ENCODE measurements at places on chromosomes 16 and 17.

DNA sequence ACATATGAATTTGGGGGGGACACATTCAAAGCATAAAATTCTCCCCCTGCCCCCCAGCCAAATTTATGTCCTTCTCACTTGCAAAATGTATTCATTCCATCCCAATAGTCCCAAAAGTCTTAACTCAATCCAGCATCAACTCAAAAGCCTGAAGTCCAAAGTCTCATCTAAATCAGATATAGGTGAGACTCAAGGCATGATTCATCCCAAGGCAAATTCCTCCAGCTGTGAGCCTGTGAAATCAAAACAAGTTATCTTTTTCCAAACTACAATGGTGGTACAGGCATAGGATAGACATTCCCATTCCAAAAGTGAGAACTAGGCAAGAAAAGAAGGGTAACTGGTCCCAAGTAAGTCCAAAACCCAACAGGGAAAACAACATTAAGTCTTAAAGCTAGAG, 5.9 kb upstream of the GOSR2 start:
- no peak for DNase-seq

DNA sequence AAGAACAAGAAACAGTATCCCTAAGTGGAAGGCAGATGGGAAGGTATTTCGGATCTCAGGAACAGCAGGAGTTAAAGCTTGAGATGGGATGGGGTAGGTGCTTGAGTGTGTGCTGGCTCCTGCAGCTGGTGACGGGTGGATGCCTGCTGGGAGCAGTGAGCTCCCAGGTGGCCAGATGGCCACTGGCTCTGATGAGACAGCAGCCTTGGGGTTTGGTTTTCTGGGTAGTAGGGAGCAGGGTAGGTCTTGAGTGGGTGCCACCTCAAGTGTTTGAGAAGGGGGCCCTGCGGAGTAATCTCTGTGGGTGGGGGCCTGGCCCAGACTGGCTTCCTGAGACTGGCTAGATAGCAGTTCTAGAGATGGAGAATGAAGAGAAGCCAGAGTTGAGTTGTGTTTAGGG, 10.3 kb downstream of the EPN2 start:
- DNase-seq = no peak

GRCh38 chr17:50603340-50603739, 31.3 kb upstream of the ABCC3 start:
- DNase-seq = no peak

GRCh38 chr17:49362723-49363117, 670 bp upstream of the ZNF652 start:
- no peak for DNase-seq

DNA sequence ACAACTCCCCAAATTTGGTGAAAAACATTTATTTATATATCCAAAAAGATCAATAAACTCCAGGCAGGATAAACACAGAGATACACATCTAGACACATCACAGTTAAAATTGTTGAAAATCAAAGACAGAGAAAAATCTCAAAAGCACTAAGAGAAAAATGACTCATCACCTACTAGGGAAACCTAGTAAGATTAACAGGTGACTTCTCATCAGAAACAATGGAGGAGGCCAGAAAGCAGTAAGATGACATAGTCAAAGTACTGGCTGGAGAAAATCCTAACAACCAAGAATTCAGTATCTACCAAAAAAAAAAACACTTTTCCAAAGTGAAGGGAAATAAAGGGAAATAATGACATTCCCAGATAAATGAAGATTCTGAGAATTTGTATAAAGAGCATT, 33.8 kb downstream of the ULK2 start:
- DNase-seq = no peak

GRCh38 chr16:60748366-60748765, 1287.9 kb downstream of the CDH8 start:
- no peak for DNase-seq

GRCh38 chr16:19488213-19488640, 33.7 kb downstream of the GDE1 start:
- DNase-seq = no peak

DNA sequence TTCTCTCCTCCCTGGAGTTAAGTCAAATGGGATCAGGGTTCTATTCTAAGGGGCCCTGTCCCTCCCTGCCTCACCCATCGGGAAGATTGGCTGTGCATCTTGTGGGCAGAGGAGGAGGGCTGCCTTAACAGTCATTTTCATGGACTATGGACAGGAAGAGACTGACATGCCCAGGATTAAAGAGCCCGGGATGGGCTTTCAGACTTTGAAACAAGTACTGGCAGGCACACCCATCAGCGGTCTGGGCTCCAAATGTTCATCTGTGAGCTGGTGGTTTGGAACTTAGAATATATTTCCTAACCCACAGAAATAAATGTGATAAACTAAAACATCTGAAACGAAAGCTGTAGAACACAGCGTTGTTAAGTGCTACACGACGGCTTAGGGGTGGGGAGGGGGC, 6.5 kb downstream of the SLC6A4 start:
- DNase-seq = peak; percentile 23

DNA sequence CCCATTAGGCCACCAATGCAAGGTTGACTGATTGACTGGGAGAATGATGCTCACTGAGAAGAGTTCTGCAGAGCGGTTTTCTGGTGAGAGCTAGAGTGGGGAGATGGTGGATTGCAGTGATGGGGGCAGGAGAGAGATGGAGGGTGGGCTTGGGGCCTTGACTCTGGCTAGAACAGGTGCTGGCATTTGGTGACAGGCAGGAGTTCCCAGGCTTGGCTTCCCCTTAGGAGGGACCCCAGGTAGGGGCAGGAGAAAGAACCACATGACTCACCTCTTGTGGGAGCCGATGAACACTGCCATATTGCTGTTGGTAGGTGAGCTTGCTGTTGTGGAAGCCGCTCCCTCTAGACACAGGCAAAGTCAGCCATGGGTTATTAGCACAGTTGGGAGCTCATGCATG, 8.0 kb downstream of the CD300LB start:
- DNase-seq = no peak

DNA sequence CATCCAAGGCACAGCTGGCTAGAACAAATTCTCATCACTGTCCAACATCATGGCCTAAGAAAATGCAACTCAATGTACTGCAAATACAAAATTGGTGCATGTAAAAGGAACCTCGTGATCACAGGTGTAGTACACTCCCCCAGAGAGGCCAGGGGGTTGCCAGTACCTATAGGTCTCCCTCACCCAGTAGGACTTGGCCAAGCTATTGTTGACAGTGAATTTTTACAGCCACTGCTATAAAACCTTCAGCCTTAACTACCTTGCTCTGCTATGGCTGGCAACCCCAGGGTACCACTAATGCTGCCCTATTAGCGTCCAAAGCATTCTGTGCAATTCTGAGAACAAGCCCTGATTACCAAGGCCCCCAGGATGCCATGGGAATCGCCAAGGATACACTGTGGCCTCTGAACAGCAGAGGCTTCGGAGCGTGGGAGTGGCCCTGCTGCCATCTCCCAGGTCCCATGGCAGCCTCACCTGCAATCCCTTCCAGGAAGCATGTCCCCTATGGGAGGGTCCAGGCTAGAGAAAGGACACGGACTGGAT, 67.6 kb downstream of the SDK2 start:
- no peak for DNase-seq

DNA sequence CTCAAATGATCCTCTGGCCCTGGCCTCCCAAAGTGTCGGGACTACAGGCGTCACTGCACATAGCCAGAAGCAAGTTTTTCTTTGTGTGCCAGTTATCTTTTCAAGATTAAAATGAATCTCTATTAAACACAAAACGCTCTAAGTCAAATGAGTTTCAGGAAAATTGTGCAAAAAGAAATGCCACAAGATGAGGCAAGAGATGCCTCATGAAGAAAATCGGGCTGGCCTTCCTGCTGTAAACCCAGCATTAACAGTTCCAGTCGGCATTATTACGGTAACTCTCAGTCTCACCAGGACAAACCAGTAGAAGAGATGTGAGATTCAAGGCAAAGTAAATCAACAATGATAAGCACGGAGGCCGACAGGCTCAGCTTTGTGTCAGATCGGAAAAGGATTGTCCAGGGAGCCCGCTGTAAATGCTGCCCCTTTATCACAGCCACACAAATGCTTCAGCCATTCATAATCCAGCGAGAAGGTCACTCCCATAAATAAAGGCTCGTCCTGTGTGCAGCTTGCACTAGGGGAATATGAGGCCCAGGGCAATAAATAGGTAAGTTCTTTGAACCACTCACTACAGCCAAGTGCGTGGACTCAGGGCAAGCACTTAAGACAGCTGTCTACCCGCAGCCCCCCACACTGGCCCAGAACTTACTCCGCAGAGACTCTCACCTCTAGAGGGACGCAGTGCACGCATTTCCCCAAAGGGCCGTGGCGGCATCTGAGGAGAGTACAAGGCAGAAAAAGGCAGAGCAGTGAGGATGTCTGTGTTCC, 27.2 kb downstream of the NPLOC4 start:
- peak; percentile 5 for DNase-seq

DNA sequence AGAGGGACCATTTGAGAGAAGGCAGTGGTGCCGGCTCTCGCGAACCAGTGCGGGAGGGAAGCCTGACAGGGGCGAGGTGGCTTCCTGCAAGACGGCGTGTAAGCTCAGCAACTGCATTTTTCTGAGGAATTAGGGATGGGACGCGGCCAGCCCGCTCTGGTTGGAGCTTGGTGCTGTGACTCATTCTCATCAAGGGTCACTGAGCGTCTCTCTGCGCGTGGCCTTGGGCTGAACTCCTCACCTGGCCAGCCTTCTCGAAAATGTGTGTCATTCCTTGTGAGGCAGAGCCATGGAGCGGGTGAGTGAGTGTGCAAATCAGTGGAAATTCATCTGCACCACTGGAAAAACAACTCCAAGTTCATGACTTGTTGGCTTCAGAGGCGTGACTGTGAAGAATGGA, 52.8 kb downstream of the NTN1 start:
- DNase-seq = no peak

GRCh38 chr17:80453998-80454556, 22.3 kb downstream of the NPTX1 start:
- DNase-seq = no peak

- DNase-seq = no peak
Observed at GRCh38 chr17:36643086-36643685, 41.8 kb downstream of the MRM1 start.

DNA sequence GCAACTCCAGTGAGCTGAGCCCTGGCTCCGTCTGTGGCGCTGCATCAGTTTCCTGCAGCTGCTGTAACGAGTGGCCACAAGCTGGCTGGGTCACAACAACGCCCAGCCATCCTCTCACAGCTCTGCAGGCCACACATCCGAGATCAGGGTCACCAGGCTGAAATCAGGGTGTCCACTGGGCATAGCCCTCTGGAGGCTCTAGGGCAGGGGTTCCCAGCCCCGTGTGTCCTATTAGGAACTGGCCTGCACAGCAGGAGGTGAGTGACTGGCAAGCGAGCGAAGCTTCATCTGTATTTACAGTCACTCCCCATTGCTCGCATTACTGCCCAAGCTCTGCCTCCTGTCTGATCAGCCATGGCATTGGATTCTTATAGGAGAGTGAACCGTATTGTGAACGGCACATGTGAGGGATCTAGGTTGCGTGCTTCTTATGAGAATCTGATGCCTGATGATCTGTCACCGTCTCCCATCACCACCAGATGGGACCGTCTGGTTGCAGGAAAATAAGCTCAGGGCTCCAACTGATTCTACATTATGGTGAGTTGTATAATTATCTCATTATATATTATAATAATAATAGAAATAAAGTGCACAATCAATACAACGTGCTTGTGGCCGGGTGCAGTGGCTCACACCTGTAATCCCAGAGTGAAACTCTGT, 176.5 kb downstream of the SEC14L1 start:
- DNase-seq = no peak

- no peak for DNase-seq
Observed at GRCh38 chr16:3065069-3065741, at the start of gene IL32. TSS of gene IL32 (plus strand) at chr16:3065640. CDS start at chr16:3065812, 172 bp downstream.

- DNase-seq = no peak
Observed at GRCh38 chr17:45645330-45645729, 138.8 kb upstream of the CRHR1 start.

GRCh38 chr16:28182801-28183200, 29.0 kb downstream of the XPO6 start:
- no peak for DNase-seq

DNA sequence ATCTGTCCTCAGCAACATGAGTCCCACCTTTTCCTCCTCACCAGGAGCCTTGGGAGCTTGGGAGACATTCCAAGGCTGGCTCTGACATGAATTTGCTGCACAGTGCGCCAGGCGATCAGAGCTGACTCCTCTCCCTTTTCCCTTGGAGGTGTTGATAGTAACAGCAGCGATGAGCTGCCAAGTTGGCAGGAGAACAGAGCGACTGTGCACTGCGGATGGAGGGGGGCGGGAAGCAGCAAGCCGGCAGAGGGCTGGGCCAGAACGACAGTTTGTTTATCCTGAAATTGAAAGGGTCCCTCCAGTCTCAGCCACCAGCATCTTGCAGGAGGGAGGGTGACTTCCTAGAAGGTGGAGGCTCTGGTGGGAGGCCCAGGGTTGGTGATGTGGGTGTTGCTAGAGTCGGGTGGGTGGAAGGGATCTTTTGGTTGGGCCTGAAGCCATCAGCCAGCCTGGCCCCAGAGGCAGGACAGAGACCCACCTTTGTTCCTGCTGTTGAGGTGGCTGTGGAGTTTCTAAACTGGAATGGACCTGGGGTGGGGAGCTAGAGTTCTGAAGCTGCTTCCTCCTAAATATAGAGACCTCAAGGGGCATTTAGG, 22.5 kb upstream of the DYNLL2 start:
- DNase-seq = peak; percentile 62

DNA sequence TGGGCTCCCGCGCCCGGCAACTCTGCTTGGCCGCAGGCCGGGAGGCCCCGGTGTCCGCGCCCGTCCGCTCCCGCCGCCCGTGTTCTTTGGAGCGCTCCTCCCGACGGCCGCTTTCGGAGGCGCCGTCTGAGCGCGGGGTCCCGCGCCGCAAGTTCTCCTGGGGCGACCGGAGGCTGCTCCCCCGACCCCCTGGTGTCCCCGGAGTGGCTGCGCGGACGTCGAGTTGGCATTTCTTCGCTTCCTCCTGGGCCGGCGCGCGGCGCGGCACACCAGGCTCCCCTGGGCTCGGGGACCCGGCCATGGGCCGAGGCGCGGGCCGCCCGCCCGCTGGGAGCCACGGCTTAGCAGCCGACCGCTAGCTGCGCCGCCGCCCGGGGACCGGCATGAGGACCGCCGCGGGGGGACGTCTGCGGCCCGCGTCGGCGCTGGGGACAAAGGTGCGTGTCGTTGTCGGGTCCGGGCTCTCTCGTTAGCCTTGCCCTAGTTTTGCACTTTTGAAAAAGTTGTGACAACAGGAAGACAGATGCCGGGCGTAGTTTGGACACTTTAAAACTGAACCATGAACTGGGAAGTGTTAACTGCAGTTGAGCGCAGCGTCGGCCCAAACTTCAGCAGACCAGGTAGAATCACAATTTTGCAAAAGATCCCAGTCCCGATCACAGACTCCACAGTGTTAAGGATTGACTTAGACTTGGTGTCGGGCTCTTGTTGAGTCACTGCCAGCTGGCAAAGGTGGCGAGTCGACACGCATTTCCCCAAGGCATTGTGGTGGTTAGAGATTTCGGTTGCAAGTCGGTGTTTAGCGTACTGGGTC, 700 bp downstream of the UBN1 start:
- peak; percentile 53 for DNase-seq

- DNase-seq = peak; percentile 76
Observed at GRCh38 chr17:67386965-67387551, 10.0 kb downstream of the PITPNC1 start.

- no peak for DNase-seq
Observed at GRCh38 chr17:32882734-32883133, 5.8 kb upstream of the MYO1D start.

GRCh38 chr17:43572368-43572980, 26.3 kb upstream of the ETV4 start:
- no peak for DNase-seq

Measured in eye (tissue), 1 donor.